Adipose tissue (tissue), 3 donors: ENCODE measurements at places on chromosomes 1 and 21. TPM values are rescaled to one million over a fixed set of nuclear protein-coding genes. Genes with fewer than 3 reads are reported as not detected.

The RAB13 gene
- 165 TPM for polyA plus RNA-seq

The COL8A2 gene
- polyA plus RNA-seq, result 0.83 TPM

The C1orf94 gene
- not detected for polyA plus RNA-seq

The PEX14 gene
- polyA plus RNA-seq, result 10.8 TPM

The TTC22 gene
- polyA plus RNA-seq, result 6.3 TPM

The PPFIA4 gene
- 0.12 TPM for polyA plus RNA-seq

The LYST gene
- polyA plus RNA-seq, result 3.1 TPM

The CRYAA gene
- not detected for polyA plus RNA-seq

The C1QC gene
- polyA plus RNA-seq, result 138 TPM

The FAAH gene
- polyA plus RNA-seq, result 31.4 TPM

The NCAM2 gene
- polyA plus RNA-seq, result 0.90 TPM

The CD1E gene
- polyA plus RNA-seq, result not detected

The IL20 gene
- 1.7 TPM for polyA plus RNA-seq

The KRTAP12-2 gene
- polyA plus RNA-seq, result not detected

The NBPF14 gene
- polyA plus RNA-seq, result 21.3 TPM

The MIXL1 gene
- not detected for polyA plus RNA-seq

The RAB7B gene
- polyA plus RNA-seq, result 6.4 TPM

The TNNI3K gene
- polyA plus RNA-seq, result 0.70 TPM

The DYRK3 gene
- 2.2 TPM for polyA plus RNA-seq

The IGFN1 gene
- 0.11 TPM for polyA plus RNA-seq

The ABCA4 gene
- 0.15 TPM for polyA plus RNA-seq

The KCTD3 gene
- polyA plus RNA-seq, result 15.7 TPM

The AMIGO1 gene
- polyA plus RNA-seq, result 2.5 TPM

The POMGNT1 gene
- 39.3 TPM for polyA plus RNA-seq

The FCGR1A gene
- polyA plus RNA-seq, result 9.6 TPM

The KRTAP19-6 gene
- polyA plus RNA-seq, result not detected
